ENCODE measurements at places on chromosomes 5 and 9.

DNA sequence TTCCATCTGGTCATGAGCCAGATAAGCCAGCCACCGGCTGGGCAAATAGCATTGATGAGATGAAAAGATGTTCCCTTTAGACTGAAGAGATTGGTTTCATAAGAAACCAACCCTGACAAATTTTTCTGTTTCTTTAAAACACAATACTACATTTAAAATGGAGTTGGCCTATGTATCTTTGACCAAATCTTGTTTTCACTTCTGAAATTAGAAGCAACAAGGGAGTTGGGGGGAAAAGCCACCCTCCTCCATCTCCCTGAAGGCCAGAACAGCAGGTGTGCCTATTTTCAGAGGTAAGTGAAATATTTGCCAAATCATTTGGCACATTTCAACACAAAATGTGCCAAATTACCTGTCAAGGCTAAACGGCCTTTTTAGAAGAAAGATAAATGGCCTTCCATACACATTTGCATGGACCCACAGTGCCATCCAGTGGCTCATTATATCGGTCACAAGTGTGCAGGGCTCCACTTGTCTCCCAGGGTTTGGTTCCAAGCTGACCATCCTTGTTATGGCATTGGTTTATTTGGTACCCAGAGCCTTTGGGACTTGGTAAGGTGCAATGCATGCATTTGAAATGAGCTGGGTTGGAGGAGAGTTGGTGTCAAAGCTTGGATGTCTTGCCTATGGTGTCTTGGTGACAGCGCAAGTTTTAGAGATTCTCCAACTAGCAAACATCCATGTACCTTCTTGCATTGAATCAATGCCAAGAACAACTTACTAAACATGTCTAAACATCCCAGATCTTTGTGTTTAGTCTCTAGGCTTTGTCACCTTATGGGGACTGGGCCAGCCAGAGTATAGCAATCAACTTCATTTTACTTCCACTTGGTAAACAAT is 372.0 kb upstream of the KIF2A start:
- DNase-seq, result peak; percentile 9

DNA sequence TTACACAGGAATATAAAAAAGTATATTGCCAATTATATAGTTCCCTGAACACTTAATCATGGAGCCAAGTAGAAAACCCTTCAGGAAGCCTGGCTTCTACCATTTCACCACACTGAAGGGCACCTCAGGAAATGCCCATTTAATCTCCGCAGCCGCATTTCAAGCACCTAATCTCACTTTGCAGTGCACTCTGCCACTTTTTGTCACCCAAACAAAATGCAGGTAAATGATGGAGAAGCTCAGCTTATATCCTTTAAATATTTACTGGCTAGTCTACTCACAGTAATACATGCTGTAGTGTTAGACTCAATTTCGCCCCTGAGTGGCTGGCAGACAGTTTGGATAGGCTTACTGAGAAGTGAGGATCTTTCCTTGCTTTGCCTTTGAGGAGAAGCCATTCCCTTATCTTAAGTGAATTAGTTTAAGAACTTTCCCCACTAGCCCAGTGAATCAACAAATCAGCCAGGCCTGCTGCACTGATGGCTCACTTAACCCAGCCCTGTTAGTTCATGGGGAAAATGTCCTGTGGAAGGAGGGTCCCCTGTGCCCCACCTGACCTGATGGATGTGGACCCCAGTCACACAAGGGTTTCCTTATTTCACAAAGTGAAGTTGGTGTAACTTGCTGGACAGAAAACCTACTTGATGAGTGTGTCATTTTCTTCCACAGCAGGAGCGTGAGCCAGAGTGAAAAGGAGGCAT is 209.7 kb downstream of the CAAP1 start:
- DNase-seq, result no peak

DNA sequence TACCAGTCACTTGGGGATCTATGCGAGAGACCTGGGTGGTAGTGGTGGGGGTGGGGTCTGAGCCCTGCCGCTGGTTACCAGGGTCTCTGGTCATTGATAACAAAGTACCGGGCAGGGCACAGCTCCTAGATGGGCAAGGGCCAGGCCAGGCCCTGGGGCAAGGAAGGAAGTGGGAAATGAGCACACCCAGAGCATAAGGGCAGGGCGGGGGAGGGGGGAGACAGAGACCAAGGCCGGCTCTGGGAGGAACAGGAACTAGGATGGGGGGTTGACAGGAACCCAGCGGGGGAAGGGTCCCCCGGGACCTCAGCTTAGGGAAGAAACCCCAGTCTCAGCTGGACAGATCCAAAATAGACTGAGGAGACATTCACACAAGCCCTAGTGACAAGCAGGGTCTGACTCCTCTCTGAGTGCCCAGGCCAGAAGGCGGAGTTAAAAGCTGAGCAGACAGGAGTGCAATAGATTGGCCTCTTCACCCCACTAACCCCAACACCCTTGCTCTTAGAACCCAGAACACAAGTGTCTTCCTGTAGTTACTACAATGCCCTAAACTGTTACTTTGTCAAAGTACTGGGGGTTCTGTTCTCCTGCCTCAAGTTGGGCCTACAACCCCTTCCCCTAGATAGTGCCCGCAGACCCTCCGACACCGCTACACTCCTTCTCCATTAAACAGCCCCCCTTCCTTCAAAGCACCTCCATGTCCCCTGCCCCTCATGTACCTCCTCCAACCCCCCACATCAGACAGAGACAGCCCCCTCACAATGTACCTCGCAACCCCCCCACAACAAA is 628 bp downstream of the ATOSB start:
- peak; percentile 62 for DNase-seq

DNA sequence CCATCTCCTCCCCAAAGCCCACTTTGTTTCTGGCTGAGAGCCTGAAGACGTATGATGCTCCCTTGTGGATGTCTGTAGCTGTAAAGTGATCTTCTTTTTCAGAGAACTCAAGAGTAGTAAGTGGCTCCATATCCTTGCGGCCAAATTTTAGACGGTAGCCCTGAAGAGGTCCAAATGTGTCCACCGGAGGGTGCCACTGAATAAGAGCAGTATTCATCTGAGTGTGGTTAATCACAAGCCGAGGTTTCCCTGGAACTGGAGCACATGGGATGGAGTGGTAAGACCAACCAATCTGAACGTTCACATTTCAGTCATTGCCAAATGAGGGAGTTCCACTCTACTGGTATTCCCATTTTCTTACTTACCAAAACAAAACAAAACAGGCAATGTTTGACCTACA is 686.5 kb upstream of the DMAC1 start:
- DNase-seq, result peak; percentile 6

DNA sequence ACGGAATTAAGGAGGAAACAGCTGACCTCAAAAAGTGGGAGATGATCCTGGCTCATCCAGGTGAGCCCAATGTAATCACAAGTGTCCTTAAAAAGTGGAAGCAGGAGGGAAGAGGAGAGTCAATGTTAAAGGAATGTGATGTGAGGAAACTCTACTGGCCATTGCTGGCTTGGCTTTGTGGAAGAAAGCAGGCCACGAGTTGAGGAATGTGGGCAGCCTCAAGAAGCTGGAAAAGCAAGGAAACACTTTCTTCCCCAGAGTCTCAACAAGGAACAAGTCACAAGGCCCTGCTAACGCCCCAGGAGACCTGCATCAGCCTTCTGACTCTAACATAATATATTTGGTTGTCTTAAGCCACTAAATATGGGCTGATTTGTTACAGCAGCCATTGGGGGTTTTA is 252.8 kb downstream of the PSAT1 start:
- peak; percentile 30 for DNase-seq

DNA sequence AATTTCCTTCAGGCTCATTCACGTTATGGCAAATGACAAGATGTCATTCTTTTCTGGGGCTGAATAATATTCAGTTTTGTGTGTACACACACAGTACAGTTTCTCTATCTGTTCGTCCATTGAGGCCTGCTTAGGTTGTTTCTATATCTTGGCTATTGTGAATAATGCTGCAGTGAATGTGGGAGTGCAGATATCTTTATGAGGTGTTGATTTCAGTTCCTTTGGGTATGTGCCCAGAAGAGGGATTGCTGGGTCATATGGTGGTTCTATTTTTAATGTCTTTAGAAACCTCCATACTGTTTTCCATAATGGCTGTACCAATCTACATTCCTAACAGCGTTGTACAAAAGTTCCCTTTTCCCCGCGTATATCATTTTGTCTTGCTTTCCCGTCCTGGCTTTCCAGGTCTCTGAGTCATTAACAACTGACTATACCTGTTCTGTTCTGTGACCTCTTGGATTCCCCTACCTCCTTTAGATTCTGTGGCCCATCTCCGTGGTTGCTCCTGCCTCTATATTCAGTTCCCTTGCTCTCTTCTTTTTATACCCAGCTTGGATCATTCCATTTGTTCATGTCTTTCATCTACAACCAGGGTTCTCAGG is 6.8 kb downstream of the SNX30 start:
- no peak for DNase-seq

Measured in fibroblast of gingiva (primary cell).